ENCODE measurements at places on chromosomes 2 and 18. TPM values are rescaled to one million over a fixed set of nuclear protein-coding genes. Genes with fewer than 3 reads are reported as not detected.

Gene HOXD4
- 13.7 TPM for total RNA-seq

Gene SLC16A14
- total RNA-seq: 0.22 TPM

Gene C1QL2
- not detected for total RNA-seq

Gene XDH
- total RNA-seq: not detected

Gene KLHL41
- 0.21 TPM for total RNA-seq

Gene SATB2
- total RNA-seq: 1.6 TPM

Gene NEUROD1
- not detected for total RNA-seq

Gene ALK
- not detected for total RNA-seq

Gene KLHL30
- not detected for total RNA-seq

Gene CNDP1
- not detected for total RNA-seq

- DNase-seq: no peak
Observed at GRCh38 chr18:75044791-75045190, 164.1 kb downstream of the PTGR3 start.

- DNase-seq: peak; percentile 97
Observed at GRCh38 chr2:215793747-215794595, 219.4 kb downstream of the MREG start.

DNA sequence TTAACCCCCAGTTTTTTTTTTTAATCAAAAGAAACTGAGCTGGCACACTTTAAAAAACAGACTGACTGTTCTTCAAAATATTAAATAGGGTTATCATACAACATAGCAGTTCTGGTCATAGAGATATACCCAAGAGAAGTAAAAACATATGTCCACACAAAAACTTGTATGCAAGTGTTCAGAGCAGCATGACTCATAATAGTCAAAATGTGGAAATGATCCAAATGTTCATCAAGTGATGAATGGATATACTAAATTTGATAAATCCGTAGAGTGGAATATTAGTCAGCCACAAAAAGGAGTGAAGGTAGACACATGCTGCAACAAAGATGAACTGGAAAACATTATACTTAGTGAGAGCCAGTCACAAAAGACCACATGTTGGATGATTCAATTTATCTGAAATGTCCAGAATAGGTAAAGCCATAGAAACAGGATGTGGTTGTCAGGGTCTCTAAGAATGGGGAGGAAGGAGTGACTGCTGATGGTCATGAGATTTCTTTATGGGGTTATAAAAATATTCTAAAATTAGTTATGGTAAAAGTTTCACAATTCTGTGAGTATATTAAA, 5.1 kb downstream of the SMIM21 start:
- DNase-seq: no peak

GRCh38 chr2:108982259-108982679, 6.8 kb downstream of the EDAR start:
- no peak for DNase-seq

- DNase-seq: no peak
Observed at GRCh38 chr2:223928113-223929006, 16.8 kb downstream of the WDFY1 start.

DNA sequence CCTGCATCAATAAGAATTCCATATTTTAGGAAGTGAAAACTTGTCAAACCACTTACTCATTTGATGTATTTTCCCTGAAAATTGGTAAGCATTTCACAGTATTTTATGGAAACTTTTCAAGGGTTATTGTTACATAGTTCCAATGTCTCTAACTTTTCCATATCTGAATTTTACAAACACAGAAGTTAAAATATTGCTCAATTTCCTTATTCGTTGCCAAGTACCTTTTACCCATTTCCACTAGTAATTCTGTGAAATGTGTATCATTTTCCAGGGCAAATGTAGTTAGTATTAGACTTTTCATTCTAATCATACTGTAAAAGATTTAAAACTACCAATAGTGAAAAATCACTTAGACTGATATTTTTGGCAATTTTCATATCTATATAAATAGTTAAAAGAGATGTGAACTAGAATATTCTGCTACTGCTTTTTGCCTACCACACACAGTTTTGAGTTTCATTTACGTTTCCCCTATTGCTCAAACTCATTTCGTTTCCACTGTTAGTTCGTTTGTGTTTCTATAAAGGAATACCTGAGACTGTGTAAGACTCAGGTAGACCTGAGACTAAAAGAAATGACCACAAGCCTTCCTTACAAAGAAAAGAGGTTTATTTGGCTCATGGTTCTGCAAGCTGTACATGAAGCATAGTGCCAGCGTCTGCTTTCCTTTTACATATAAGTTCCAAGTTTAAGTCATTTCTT, 86.3 kb downstream of the PMS1 start:
- DNase-seq: no peak

- no peak for DNase-seq
Observed at GRCh38 chr2:98093611-98094010, 6.6 kb downstream of the VWA3B start.

GRCh38 chr2:62672601-62673000, 32.9 kb upstream of the EHBP1 start:
- DNase-seq: no peak

DNA sequence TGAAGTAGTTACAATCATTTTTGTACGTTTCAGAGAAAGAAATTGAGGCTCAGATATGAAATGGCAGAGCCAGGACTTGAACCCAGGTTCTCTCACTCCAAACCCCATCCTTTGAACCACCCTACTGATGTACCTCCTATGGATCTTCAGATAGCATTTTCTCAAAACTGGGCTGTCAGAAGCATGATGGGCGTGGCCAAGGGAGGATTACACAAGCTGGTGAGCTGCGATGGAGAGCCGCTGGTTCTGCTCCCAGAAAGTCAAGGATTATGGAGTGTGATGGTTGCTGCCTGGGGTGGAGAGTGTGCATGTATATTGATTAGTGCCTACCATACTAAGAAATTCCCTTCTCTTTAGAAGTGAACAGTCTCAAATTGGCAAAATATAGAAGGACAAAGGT, 47.0 kb upstream of the PPP1CB start:
- no peak for DNase-seq

DNA sequence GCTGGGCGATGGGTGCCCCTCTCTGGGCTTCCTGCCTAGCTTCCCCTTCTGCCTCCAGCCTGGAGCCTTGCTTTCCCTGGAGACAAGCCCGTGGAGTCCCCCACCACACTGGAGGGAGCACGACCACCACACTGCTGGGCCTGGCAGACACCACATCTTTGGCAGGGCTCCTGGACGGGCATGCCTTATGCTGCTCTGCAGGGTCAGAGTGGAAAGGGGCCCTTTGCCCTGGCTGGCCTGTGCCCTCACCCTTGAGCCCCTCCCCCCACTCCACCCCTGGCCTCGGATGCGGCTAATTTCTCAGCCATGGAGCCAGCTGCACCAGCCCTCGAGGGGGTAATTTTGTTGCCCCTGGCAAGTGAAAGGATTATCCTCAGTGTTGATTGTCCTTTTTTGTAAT, 194.5 kb downstream of the LOXHD1 start:
- no peak for DNase-seq

GRCh38 chr2:132276571-132276981, 114.8 kb upstream of the ANKRD30BL start:
- DNase-seq: no peak
